ENCODE measurements at places on chromosomes 11 and 22. TPM values are rescaled to one million over a fixed set of nuclear protein-coding genes. Genes with fewer than 3 reads are reported as not detected.

CDON gene
- polyA plus RNA-seq: 9.5 TPM

ADM2 gene
- 0.85 TPM for polyA plus RNA-seq

MALAT1 gene
- 547 TPM for polyA plus RNA-seq

EHF gene
- polyA plus RNA-seq: 11.0 TPM

OR5B21 gene
- polyA plus RNA-seq: not detected

THY1 gene
- polyA plus RNA-seq: 62.8 TPM

GLYAT gene
- polyA plus RNA-seq: 0.58 TPM

ESRRA gene
- 6.9 TPM for polyA plus RNA-seq

CARNS1 gene
- 2.6 TPM for polyA plus RNA-seq

FGF4 gene
- not detected for polyA plus RNA-seq

ELMOD1 gene
- polyA plus RNA-seq: 3.8 TPM

ZNF202 gene
- polyA plus RNA-seq: 16.6 TPM

KLHL35 gene
- polyA plus RNA-seq: 1.4 TPM

RBM14 gene
- polyA plus RNA-seq: 69.2 TPM

ZNF214 gene
- polyA plus RNA-seq: 10.7 TPM

SCGB1A1 gene
- 30.1 TPM for polyA plus RNA-seq

MYBPC3 gene
- 0.03 TPM for polyA plus RNA-seq

OR1S1 gene
- not detected for polyA plus RNA-seq

RFPL3 gene
- polyA plus RNA-seq: not detected

NUCB2 gene
- 92.7 TPM for polyA plus RNA-seq

Measured in right lung (tissue), 10 donors.